Activated naive CD4-positive, alpha-beta T cell treated with Interleukin-2 at 50 U/mL for 16 hours (primary cell): ENCODE measurements at places on chromosomes 5 and 9.

DNA sequence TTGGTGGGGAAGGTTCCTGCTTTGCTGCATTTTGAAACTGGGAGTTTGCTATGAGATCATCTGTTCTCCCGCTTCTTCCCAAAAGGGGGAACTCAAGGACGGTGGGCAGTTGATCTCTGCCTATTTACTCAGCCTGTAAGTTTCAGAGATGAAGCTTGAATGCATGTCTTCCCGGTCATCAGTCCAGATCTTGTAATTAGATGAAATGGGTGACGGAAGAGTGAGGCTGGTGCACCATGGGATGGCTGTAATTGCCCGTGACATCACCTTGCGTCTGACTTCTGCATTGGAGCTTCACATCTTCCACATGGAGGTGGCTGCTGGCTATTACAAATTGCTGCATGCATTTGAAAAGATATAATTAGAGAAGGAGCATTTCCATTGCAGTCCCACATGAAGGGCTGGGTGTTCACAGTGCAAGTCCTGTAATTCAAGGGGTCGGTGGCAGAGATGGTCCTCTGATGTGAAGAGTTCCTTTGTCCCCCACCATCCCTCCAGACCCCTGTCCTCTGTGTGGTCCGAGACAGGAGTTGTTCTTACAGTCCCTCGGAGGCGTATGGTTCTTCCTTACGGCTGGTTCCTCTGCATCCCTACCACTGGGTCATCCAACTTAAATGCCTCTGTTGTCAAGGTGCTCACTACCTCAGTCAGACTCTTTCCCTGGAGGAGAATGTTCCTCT, 72.9 kb downstream of the ZNF618 start:
- no peak for DNase-seq

DNA sequence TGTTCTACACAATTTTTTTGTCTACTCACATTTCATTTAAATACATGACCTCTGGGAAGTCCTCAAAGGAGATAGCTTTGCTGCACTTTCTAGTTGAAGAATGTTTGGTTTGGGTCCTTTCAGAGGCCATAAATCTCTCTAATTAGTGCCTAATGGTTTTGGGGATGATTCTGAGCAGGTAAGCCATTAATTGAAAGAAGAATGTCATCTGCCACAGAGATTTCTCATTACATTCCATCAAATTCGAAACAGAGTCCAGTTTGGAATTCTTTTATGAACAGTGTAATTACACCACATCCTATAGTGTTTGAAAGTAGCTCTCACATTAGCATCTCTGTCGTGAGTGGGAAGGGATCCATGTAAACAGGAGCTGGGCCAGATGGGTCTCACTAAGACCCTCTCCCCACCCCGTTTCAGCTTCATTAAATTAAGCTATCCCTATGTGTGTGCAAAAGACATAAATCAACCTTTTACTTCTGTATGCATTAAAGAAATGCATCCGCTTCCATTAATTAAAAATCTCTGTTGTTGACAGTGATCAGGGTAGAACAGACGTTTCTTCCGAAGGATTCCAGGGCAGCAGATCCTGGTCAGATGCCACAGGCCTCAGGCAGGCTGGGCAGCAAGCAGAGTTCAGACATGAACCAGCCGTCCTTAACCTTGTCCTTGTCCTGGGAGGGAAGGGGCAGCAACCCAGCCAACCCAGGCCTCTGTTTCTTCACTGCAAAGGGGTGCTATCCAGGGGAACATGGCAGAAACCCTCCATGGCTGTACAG, 99.8 kb upstream of the MAP1B start:
- DNase-seq, result no peak

GRCh38 chr5:158163451-158164295, 304.7 kb upstream of the CLINT1 start:
- no peak for DNase-seq

GRCh38 chr9:126155756-126156664, 170.6 kb upstream of the MVB12B start:
- no peak for DNase-seq

GRCh38 chr5:108122702-108123101, 259.2 kb downstream of the FBXL17 start:
- DNase-seq, result no peak

- DNase-seq, result no peak
These were observed 175.9 kb upstream of the MAP3K1 start for GRCh38 chr5:56639476-56639875.

- DNase-seq, result no peak
These were observed 8.1 kb downstream of the TNFAIP8 start for GRCh38 chr5:119363936-119364335.

- DNase-seq, result no peak
These were observed 2.8 kb upstream of the RICTOR start for GRCh38 chr5:39076757-39077728.

DNA sequence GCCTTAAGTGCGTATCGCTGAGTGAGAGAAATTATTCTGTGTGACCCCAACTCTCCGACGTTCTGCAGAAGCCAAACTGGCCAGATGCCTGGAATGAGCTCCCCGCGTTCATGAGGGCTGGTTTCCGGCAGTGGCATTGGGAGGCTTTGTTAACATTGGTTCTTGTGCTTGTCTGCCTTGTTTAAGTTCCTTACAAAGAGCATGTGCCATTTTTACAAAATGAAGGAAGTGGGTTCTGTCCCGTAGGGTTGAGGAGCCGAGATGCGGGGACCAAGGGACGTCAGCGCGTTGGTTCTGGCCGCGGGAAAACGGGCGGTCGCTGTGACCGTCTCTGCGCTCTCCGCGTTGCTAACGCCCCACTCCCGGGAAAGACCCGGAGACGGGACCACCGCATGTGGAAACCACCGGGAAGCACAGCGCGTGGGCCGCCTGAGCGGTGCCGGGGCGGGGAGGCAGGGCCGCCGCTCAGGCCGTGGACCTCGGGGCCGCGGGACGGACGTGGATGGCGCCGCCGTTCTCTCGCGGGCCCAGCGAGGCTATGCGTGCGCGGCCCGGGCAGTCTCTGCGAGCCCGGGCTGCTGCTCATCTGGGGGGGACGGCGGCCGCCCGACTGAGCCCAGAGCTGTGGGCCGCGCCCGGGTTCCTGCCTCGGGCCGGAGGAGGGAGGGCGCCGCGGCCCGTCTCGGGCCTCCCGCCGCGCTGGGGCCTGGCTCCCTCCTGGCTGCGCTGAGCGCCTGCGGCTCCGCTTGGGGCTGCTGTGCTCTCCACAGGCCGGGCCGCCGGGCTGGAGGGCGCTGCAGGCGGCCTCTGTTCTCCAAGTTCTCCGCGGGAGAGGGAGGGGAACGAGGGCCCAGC, 13.4 kb downstream of the RABL6 start:
- no peak for DNase-seq

- DNase-seq, result no peak
These were observed 19.5 kb upstream of the ALDH1B1 start for GRCh38 chr9:38372762-38373619.

DNA sequence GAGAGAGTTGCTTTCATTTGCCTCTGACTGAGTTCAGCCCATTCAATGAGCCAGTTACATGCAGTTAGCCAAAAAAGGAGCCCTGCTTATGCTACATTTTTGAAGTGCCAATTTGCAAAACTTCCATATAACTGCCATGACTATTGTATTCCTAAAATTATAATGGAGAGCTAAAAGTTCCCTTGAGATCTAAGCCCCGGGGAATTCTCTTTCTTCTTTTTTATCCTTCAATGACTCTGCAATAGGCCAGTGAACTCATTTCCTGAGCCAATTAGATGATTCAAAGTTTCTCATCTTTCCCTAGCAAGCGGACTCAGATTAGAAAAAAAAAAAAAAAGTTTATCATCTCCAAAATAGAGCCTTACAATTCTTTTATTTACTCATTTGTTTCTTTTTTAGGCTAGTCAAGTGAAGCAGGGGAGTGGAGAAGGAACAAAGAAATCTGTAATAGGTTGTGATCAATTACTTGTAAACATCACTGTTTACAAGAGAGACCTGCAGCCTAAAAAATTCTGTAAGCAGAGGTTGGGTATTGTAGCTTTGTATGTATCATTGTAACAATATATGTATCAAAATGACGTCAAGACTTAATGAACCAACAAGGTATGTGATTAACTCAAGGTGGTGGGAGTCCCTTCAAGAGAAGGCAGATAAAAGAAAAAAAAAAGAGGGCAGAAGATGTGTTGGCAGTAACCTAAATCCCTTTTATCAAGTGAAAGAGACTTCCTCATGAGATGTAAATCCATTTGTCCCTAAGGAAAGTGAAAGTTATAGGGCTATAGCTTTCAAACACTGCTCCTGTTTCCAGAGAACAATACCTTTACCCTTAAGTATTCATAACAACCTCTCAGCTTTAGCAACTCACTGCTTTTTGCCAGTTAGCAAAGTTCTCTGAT, 48.7 kb upstream of the HOMER1 start:
- DNase-seq, result no peak
